ENCODE measurements at places on chromosomes 4 and X. TPM values are rescaled to one million over a fixed set of nuclear protein-coding genes. Genes with fewer than 3 reads are reported as not detected.

DNA sequence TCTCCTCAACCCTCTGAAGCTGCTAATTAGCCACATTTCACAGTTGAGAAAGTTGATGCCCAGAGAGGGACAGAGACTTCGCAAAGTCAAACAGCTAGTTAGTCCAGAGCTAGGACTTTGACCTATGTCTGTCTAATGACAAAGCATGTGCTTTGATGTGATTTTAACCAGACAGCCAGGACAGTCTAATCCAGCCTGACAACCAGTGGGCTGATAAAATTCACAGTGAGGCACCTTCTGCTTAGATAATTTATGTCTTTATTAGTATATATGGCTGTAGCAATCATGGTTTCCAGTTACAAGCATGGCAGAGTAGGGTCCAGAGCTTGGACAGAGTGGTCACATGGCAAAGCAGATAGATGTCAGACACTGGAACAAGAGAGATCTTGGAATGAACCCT, 133.6 kb upstream of the C1QTNF7 start:
- H3K4me1 ChIP-seq: peaks cover 80% of the 10 kb centered on the region
- H3K4me3 ChIP-seq: no peak overlapping the region
- H3K36me3 ChIP-seq: no peaks in the 10 kb centered on the region
- H3K27me3 ChIP-seq: peaks cover 2% of the 10 kb centered on the region
- no peak overlapping the region for H3K27ac ChIP-seq

GRCh38 chr4:122810669-122811068, 16.0 kb upstream of the FGF2 start:
- H3K27me3 ChIP-seq: no peaks in the 10 kb centered on the region
- no peak overlapping the region for H3K27ac ChIP-seq
- no peaks in the 10 kb centered on the region for H3K36me3 ChIP-seq
- no peak overlapping the region for H3K4me3 ChIP-seq
- DNase-seq: no peak

GRCh38 chrX:122187069-122187713, 996.9 kb upstream of the GRIA3 start:
- H3K27me3 ChIP-seq: no peaks in the 10 kb centered on the region
- no peak for DNase-seq
- no peak overlapping the region for H3K27ac ChIP-seq
- H3K36me3 ChIP-seq: no peaks in the 10 kb centered on the region
- no peaks in the 10 kb centered on the region for H3K4me1 ChIP-seq
- no peak overlapping the region for H3K4me3 ChIP-seq

GRCh38 chr4:119797238-119797894, 168.8 kb upstream of the PDE5A start:
- H3K36me3 ChIP-seq: no peaks in the 10 kb centered on the region
- no peak overlapping the region for H3K4me3 ChIP-seq
- no peaks in the 10 kb centered on the region for H3K27me3 ChIP-seq

- H3K4me3 ChIP-seq: no peak overlapping the region
- no peak overlapping the region for H3K27ac ChIP-seq
- no peaks in the 10 kb centered on the region for H3K27me3 ChIP-seq
- no peaks in the 10 kb centered on the region for H3K4me1 ChIP-seq
- no peaks in the 10 kb centered on the region for H3K36me3 ChIP-seq
Observed at GRCh38 chr4:94116842-94117241, 90.8 kb upstream of the SMARCAD1 start.

GRCh38 chrX:6446582-6446981, 88.3 kb downstream of the VCX3A start:
- H3K27ac ChIP-seq: no peak overlapping the region
- no peaks in the 10 kb centered on the region for H3K27me3 ChIP-seq
- no peaks in the 10 kb centered on the region for H3K36me3 ChIP-seq
- DNase-seq: no peak
- H3K4me1 ChIP-seq: no peaks in the 10 kb centered on the region

DNA sequence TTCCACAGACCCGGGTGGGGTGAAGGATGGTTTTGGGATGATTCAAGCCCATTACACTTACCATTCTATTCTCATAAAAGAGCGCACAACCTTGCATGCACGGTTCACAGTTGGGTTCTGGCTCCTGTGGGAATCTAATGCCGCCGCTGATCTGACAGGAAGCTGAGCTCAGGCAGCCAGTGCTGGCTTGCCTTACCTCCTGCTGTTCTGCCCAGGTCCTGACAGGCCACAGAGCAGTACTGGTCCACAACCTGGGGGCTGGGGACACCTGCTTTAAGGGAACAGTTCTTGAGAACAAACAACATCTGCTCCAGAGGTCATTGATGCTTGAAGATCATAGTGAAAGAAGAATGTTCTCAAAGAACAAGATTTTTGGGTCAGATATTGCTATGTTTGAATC, 8.0 kb upstream of the HS3ST1 start:
- no peak for DNase-seq
- H3K27me3 ChIP-seq: no peaks in the 10 kb centered on the region
- H3K4me3 ChIP-seq: no peak overlapping the region
- no peak overlapping the region for H3K27ac ChIP-seq

DNA sequence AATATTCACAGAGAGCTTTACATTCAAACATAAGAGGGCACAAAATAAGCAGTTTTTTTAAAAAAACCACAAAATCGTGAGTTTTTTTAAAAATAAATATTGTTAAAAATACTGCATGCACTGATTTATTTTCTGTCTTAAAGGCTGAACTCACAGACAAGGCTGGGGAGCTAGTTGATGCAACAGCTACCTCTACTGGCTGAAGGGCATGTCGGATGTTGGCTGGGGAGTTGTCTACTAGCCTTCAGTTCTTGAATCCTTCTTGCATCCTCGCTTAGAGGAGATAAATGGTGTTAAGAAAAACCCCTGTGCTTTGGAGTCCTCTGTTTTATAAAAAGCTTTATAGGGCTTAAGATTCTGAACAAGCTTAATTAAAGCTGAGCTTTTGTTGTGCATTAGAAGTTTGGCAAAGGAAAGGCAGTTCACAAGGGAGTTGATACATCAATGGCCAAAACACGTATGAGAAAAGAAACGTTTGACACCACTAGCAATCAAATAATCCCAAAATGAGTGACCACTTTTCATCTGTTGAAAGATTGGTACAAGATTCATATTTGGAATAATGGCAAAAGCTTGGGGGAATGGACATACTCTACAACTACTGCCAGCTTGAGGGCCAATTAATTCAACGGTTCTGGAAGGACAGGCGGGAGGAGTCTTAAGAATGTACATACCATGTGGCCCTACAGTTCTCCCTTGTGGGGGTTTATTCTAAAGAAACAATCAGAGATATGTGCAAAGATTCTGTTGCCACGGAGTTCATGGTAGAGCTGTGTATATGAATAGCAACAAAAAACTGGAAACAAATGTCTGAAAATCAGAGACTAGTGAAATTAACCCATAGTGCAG, 94.7 kb downstream of the SEL1L3 start:
- H3K4me3 ChIP-seq: no peak overlapping the region
- H3K27ac ChIP-seq: peak overlapping the region; percentile 57
- H3K36me3 ChIP-seq: peaks cover 9% of the 10 kb centered on the region
- H3K4me1 ChIP-seq: peaks cover 2% of the 10 kb centered on the region
- no peaks in the 10 kb centered on the region for H3K27me3 ChIP-seq

- no peak overlapping the region for H3K27ac ChIP-seq
- H3K27me3 ChIP-seq: no peaks in the 10 kb centered on the region
- no peak for DNase-seq
- no peak overlapping the region for H3K4me3 ChIP-seq
- H3K36me3 ChIP-seq: no peaks in the 10 kb centered on the region
Observed at GRCh38 chr4:164892018-164892417, 15.0 kb downstream of the APELA start.

DNA sequence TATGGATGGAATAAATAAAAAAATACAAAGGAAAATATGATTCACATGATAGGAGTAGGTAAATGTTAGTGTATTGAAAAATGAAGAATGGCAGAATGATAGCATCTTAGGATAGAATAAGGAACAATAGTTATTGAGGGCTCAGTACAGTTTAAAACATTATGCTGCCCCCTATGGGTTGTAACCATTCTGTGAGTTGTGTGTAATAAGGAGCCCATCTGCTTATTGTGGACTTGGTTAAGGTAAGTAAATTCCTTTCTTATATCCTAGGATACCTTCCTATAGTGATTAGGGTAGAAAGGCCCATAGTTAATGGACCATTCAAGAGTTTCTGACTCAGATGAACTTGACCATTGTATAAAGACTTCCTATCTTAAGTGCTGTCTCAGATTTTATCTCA, 195.8 kb downstream of the PDHA2 start:
- H3K36me3 ChIP-seq: no peaks in the 10 kb centered on the region
- peak; percentile 39 for DNase-seq
- H3K4me1 ChIP-seq: no peaks in the 10 kb centered on the region
- no peak overlapping the region for H3K27ac ChIP-seq

GRCh38 chr4:15674046-15674445, 7.6 kb upstream of the FAM200B start:
- no peaks in the 10 kb centered on the region for H3K27me3 ChIP-seq
- no peak overlapping the region for H3K27ac ChIP-seq
- H3K36me3 ChIP-seq: no peaks in the 10 kb centered on the region
- no peak for DNase-seq

GRCh38 chrX:3520982-3521381, 174.5 kb upstream of the MXRA5 start:
- DNase-seq: no peak
- H3K4me1 ChIP-seq: no peaks in the 10 kb centered on the region
- no peak overlapping the region for H3K4me3 ChIP-seq
- H3K27me3 ChIP-seq: peaks cover 26% of the 10 kb centered on the region

- DNase-seq: no peak
- H3K36me3 ChIP-seq: no peaks in the 10 kb centered on the region
- no peaks in the 10 kb centered on the region for H3K4me1 ChIP-seq
- no peak overlapping the region for H3K27ac ChIP-seq
Observed at GRCh38 chr4:80852061-80852460, 178.4 kb upstream of the BMP3 start.

DNA sequence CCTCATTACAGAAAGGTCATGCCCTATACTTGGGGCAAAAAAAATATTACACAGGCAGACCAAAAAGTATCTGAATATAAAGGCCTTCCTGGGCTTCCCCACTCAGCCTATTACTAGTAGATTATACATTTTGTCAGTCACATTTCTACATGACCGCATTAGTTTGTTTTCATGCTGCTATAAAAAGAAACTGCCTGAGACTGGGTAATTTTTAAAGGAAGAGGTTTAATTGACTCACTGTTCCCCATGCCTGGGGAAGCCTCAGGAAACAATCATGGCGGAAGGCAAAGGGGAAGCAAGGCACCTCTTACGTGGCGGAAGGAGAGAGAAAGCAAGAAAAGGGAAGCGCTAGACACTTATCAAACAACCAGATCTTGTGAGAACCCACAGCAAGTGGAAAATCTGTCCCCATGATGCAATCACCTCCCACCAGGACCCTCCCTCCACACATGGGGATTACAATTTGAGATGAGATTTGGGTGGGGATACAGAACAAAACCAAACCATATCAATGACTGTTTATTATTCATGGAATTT, 1312.0 kb downstream of the PCDH7 start:
- DNase-seq: no peak
- no peak overlapping the region for H3K4me3 ChIP-seq
- peaks cover 7% of the 10 kb centered on the region for H3K4me1 ChIP-seq
- no peaks in the 10 kb centered on the region for H3K27me3 ChIP-seq
- no peaks in the 10 kb centered on the region for H3K36me3 ChIP-seq

- no peak for DNase-seq
- no peak overlapping the region for H3K4me3 ChIP-seq
- H3K27ac ChIP-seq: no peak overlapping the region
- H3K27me3 ChIP-seq: no peaks in the 10 kb centered on the region
- peaks cover 3% of the 10 kb centered on the region for H3K36me3 ChIP-seq
Observed at GRCh38 chr4:5638976-5639375, 69.4 kb downstream of the EVC2 start.

- no peaks in the 10 kb centered on the region for H3K36me3 ChIP-seq
- no peak for DNase-seq
- no peaks in the 10 kb centered on the region for H3K27me3 ChIP-seq
- H3K4me1 ChIP-seq: no peaks in the 10 kb centered on the region
- peak overlapping the region; percentile 55 for H3K4me3 ChIP-seq
Observed at GRCh38 chrX:102711872-102712215, 404 bp upstream of the GPRASP2 start.

DNA sequence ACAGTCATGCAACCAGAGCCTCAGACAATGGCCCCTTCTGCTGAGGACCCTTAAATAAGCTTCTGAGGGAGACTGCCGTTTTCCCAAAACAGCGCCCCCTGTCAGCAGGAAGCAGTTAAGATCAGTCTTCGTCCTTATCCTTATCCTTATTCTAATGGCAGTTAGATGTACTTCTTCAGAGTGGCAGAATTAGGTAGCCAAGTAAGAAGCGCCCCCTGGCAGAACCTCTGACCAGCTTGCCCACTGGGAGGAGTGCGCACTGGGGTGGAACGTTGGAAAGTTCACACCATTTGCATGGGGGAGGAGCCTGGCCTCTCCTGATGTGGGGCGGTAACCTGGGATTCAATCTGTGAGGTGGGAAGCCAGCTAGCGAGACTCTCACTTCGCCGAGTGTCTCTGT, 133.6 kb upstream of the QRFPR start:
- no peak overlapping the region for H3K27ac ChIP-seq
- no peak overlapping the region for H3K4me3 ChIP-seq
- H3K27me3 ChIP-seq: no peaks in the 10 kb centered on the region

- H3K4me1 ChIP-seq: no peaks in the 10 kb centered on the region
- no peak for DNase-seq
- no peak overlapping the region for H3K4me3 ChIP-seq
- no peaks in the 10 kb centered on the region for H3K27me3 ChIP-seq
- H3K27ac ChIP-seq: no peak overlapping the region
- H3K36me3 ChIP-seq: no peaks in the 10 kb centered on the region
Observed at GRCh38 chr4:157792716-157793115, 380.1 kb downstream of the GASK1B start.

GRCh38 chrX:122203399-122203798, 980.7 kb upstream of the GRIA3 start:
- no peak overlapping the region for H3K4me3 ChIP-seq
- H3K27me3 ChIP-seq: no peaks in the 10 kb centered on the region
- DNase-seq: no peak

DNA sequence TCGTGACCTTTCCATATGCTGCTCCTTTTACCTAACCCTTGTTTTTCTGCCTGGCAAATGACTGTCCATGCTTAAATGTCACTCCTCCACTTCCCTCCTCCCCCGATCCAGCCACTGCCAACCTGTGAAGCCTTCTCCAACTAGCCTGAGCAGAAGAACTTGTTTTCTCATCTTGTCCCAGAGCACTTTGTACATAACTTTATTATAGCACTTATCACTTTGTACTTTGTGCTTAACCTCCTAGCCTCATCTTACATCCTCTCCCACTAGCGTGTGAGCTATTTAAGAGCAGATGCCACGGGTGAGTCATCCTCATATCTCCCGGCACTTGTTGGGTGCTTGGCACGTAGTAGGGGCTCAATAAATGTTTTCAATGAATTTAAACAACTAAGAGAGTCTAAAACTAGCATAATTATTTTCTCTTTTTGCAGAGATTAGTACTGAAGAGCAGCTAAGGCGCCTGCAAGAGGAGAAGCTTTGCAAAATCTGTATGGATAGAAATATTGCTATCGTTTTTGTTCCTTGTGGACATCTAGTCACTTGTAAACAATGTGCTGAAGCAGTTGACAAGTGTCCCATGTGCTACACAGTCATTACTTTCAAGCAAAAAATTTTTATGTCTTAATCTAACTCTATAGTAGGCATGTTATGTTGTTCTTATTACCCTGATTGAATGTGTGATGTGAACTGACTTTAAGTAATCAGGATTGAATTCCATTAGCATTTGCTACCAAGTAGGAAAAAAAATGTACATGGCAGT, 46.9 kb downstream of the XIAP start:
- H3K36me3 ChIP-seq: peaks cover 4% of the 10 kb centered on the region
- H3K27me3 ChIP-seq: no peaks in the 10 kb centered on the region
- H3K27ac ChIP-seq: peak overlapping the region; percentile 22

Gene TEX13C
- not detected for total RNA-seq

Gene FRMPD4
- not detected for total RNA-seq

Gene TMEM35A
- 0.31 TPM for total RNA-seq

Gene MAGEE2
- total RNA-seq: not detected

Gene L1CAM
- total RNA-seq: 0.64 TPM

Gene ZCCHC18
- 0.54 TPM for total RNA-seq

Gene GABRE
- total RNA-seq: not detected

Gene MUC7
- not detected for total RNA-seq

Gene CXCL5
- not detected for total RNA-seq

Gene FGFR3
- 4.7 TPM for total RNA-seq

Data from A673 (cell line).